ENCODE measurements at places on chromosomes 3 and 15.

DNA sequence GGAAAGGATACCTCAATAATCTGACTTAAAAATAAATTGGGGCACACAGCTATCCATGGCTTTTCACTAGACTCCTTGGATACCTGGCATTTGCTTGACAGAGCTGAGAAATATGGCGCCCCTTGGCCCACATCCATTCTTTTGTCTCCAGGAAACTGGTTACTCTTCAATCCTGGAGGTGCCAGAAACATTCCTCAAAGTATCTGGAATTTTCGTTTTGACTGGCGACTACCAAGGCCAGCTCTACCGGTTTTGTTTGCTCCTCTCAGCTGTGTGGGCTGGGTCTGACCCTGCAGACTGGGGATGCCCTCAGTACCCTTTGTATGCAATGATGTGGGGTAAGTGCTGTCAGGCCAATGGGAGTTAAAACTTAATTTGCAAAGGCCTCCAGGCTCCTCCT lies 27.0 kb downstream of the KATNBL1 start:
- DNase-seq: no peak

- peak; percentile 31 for DNase-seq
Measured at GRCh38 chr15:70094690-70095311, 2.9 kb downstream of the TLE3 start.

- no peak for DNase-seq
Measured at GRCh38 chr15:92883876-92884435, 16.2 kb upstream of the CHD2 start.

GRCh38 chr3:117928836-117929235 lies 1105.8 kb downstream of the IGSF11 start:
- DNase-seq: no peak

DNA sequence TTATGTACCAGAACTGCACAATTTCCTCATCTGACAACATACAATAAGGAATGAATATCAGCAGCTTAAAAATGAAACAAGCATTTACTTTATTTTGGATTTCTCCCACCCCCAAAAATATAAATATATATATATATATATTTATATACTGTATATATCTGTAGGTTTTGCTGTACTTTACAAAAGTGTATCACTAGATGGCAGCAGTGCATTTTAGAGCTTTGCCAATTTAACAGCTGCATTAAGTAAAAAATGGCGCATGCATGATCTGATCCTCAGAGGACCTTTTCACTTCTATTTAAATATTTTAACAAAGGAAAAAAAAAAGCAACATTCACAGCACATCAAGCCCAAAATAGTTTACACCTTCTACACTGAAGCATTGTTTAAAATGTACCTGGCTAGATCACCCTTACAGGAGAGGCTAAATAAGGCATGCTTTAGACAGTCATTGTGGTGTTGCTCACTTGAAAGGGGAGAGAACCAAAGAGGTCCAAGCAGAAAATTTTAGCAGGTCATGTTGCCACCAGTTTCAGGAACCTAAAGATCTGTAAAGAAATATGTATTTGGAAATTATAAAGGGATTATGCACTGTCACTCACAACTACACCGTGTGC lies 72.6 kb downstream of the NPTN start:
- peak; percentile 71 for DNase-seq

DNA sequence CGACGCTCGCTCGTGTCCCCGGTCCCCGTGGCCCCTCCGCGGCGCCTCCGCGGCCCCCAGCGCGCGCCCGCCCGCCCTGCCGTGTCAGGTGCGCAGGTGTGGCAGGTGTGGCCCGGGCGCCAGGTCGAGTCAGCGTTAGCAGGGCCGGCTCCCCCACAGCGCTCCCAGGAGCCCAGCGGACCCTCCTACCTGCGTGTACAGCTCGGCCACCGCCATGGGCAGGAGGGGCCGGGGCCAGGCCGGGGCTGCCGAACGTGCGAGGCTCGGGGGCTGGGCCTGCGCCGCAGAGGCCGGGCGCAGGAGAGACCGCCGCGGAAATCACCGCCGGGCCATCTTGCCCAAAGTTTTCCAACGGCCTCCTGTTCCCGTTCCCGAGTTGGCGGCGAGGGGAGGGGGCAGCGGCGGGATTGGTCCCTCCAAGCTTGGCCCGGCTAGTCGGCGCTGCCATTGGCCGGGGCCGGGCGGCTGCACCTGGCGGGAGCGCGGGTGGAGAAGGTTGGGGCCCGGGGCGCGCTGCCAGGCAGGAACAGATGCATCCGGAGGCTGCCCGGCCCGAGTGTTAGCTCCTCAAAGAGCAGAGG lies at the start of gene MYO5C:
MYO5C (minus strand) TSS at position 384 of the 581 bp plus-strand sequence; CDS start at position 216, 168 bp downstream.
- peak; percentile 78 for DNase-seq

DNA sequence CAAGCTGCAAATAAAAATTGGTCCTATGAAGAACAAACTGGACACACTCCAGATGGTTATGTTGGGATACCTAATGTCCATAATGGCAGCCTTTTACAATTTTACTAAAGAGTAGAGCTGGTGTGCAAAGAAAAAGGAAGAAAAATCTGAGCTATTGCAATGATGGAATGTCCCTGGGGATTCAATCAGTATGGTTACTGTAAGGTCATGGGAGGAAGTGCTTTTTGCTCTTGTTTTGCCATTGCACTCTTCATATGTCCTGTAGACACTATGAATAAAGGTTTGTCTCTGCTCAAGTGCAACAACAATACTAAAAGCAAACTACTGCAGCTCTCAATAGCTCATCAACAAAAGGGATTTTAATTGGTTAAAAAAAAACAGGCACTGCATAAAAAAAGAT lies 5.4 kb downstream of the PFN2 start:
- no peak for DNase-seq

DNA sequence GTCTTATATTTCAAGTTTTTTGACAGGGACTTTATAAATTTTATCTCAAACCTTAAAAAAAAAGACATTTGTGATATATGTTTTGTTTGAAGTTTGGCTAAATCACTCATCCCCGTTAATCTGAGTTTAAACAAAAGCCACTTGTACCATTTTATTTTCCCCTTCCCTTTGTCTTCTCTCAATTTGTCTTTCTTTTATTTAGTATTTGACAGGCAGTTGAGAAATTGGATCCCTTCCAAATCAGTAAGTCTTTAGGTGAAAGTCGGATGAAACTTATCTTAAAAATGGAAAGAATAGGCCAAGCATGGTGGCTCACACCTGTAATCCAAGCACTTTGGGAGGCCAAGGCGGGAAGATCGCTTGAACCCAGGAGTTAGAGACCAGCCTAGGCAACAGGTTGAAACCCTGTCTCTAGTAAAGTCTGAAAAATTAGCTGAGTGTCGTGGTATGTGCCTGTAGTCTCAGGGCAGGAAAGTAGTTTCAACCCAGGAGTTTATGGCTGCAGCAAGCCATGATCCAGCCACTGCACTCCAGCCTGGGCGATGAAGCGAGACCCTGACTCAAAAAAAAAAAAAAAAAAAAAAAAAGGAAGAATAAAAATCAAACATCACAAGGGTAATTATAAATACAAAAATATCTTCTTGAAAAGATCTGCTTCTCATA lies 394.6 kb upstream of the TPM1 start:
- DNase-seq: no peak

DNA sequence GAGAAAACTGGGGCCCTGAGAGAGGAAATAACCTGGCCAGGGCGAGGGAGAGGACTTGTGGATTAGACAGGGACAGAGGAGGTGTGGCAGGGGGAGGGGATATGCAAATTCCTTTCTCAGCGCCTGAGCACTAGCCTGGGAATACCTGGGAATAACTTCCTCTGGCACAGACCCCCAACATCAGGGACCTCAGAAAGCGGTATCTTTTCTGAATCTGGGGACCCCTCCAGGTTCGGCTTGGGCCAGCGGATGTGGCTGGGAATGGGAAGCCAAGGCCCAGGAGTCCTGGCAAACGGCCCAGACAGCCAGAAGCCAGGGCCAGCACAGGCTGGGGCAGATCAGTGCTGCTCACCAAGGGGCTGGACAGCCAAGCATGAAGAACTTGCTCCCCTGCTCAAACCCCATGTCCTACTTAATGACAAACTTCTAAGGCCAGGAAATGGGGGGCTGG lies 9.2 kb upstream of the ACSBG1 start:
- DNase-seq: no peak

GRCh38 chr3:37096288-37096687 lies 78.1 kb downstream of the LRRFIP2 start:
- no peak for DNase-seq

DNA sequence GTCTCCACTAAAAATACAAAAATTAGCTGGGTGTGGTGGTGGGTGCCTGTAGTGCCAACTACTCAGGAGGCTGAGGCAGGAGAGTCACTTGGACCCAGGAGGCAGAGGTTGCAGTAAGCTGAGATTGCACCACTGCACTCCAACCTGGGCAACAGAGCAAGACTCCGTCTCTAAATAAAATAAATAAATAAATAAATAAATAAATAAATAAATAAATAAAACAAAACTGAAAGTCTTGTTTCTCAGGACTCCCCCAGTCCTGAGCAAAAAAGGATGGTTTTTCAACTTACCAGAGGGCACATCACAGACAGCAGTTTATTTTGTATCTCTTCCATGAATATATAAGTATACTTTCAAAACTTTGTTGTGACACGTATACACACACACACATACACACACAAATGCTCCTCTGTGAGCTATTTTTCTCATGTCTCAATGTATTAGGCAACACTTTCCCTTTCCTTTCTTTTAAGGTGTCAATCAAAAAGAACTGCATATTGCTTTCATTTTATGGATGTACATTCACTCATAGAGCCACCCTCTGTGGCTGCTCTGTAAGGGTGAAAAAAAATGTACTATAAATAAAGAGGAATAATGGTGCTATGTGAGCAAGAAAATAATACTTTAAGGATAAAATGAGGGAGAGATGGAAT lies 54.8 kb upstream of the MITF start:
- no peak for DNase-seq

GRCh38 chr3:22542311-22542710 lies 660.8 kb upstream of the UBE2E2 start:
- no peak for DNase-seq

All from SW480 (cell line).